ENCODE measurements at places on chromosomes 5 and 9. TPM values are rescaled to one million over a fixed set of nuclear protein-coding genes. Genes with fewer than 3 reads are reported as not detected.
A peak's percentile ranks its signal among the peaks of the same experiment; 100 is the strongest.

DNA sequence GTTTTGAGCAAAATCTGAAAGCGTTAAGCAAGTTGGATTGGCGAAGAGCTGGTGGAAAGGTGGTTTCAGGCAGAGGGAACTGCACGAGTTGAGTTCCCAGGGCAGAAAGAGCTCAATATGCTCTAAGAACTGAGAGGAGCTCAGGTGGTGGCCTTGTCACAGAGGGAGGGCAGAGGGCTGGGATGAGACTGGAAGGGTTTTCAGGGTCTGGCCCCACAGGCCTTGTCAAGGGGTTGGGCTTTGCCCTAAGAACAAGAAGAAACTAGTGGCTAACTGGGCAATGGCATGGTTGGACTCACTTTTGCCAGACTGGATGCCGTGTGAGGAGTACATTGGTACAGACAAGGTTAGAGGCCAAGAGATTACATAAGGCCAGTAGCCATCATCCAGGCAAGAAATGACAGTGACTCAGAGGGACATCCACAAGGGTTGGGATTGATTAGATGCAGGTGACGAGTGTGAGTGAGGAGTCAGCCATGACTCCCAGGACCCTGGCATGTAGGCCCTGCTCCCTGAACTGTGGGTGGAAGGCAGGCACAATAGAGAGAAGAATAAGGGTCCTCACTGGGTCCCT, 75.1 kb upstream of the SMIM23 start:
- H3K4me3 ChIP-seq, result no peak overlapping the region
- peaks cover 5% of the 10 kb centered on the region for H3K27me3 ChIP-seq
- H3K4me1 ChIP-seq, result no peaks in the 10 kb centered on the region
- H3K27ac ChIP-seq, result no peak overlapping the region

DNA sequence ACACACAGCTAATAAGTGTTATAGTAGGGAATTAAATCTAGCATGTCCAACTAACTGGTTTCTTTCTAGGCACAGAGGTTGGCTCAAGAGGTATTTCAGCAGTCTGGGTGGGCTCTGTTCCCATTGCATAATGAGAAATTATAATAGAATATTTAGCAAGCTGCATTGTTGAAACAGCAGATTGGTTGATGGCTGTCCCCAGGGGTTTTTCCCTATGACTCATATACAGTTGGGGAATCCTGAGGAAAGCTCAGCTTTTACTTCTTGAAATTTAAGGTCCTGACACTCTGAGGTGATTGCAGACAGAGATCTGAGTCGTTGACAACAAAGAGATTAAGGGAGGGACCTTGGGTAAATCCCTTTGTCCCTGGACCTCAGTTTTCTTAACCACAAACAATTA, 38.3 kb upstream of the TNFSF8 start:
- DNase-seq, result no peak
- H3K27ac ChIP-seq, result no peak overlapping the region
- H3K27me3 ChIP-seq, result no peaks in the 10 kb centered on the region
- peaks cover 33% of the 10 kb centered on the region for H3K36me3 ChIP-seq
- H3K4me3 ChIP-seq, result no peak overlapping the region

The PCDHA13 gene
- not detected for total RNA-seq

GRCh38 chr5:15463231-15463980, 36.6 kb upstream of the FBXL7 start:
- no peak overlapping the region for H3K4me3 ChIP-seq
- no peaks in the 10 kb centered on the region for H3K36me3 ChIP-seq
- no peaks in the 10 kb centered on the region for H3K27me3 ChIP-seq
- no peaks in the 10 kb centered on the region for H3K4me1 ChIP-seq
- no peak for DNase-seq

DNA sequence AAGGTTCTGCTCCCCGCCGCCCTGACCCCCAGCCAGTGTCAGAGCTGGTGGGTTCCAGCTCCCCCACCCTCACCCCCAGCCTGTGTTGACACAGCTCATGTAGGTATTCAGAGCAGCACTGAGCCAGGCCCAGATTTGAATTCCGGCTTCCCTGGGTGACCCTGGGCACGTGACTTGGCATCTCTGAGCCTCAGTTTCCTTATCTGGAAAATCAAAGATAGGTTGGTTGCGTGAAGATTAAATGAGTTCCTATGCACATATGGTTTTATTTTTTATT, 42.0 kb downstream of the HMCN2 start:
- H3K36me3 ChIP-seq, result no peaks in the 10 kb centered on the region
- no peak overlapping the region for H3K4me3 ChIP-seq
- H3K4me1 ChIP-seq, result no peaks in the 10 kb centered on the region
- DNase-seq, result no peak
- no peaks in the 10 kb centered on the region for H3K27me3 ChIP-seq
- no peak overlapping the region for H3K27ac ChIP-seq

The IL9 gene
- total RNA-seq, result not detected

GRCh38 chr9:88747768-88748167, 212.8 kb downstream of the NXNL2 start:
- no peaks in the 10 kb centered on the region for H3K27me3 ChIP-seq
- no peaks in the 10 kb centered on the region for H3K36me3 ChIP-seq
- H3K27ac ChIP-seq, result no peak overlapping the region
- no peak for DNase-seq
- no peaks in the 10 kb centered on the region for H3K4me1 ChIP-seq
- H3K4me3 ChIP-seq, result no peak overlapping the region

GRCh38 chr5:141465351-141465750, 10.4 kb upstream of the PCDHGC3 start:
- no peak for DNase-seq
- no peak overlapping the region for H3K27ac ChIP-seq
- peaks cover 4% of the 10 kb centered on the region for H3K27me3 ChIP-seq
- H3K4me1 ChIP-seq, result no peaks in the 10 kb centered on the region
- no peak overlapping the region for H3K4me3 ChIP-seq

- no peak overlapping the region for H3K4me3 ChIP-seq
- H3K4me1 ChIP-seq, result peaks cover 5% of the 10 kb centered on the region
- no peaks in the 10 kb centered on the region for H3K36me3 ChIP-seq
- no peak overlapping the region for H3K27ac ChIP-seq
Observed at GRCh38 chr5:39432696-39433530, 8.1 kb upstream of the DAB2 start.

The MYMK gene
- total RNA-seq, result not detected

GRCh38 chr5:42837601-42838000, 25.9 kb upstream of the SELENOP start:
- no peaks in the 10 kb centered on the region for H3K36me3 ChIP-seq
- DNase-seq, result no peak
- H3K27ac ChIP-seq, result no peak overlapping the region

The ZSWIM6 gene
- 6.5 TPM for total RNA-seq

GRCh38 chr9:942805-943580, 33.5 kb upstream of the DMRT3 start:
- no peak overlapping the region for H3K27ac ChIP-seq
- no peak overlapping the region for H3K4me3 ChIP-seq
- H3K36me3 ChIP-seq, result no peaks in the 10 kb centered on the region
- no peaks in the 10 kb centered on the region for H3K4me1 ChIP-seq
- H3K27me3 ChIP-seq, result peaks cover 25% of the 10 kb centered on the region
- no peak for DNase-seq

DNA sequence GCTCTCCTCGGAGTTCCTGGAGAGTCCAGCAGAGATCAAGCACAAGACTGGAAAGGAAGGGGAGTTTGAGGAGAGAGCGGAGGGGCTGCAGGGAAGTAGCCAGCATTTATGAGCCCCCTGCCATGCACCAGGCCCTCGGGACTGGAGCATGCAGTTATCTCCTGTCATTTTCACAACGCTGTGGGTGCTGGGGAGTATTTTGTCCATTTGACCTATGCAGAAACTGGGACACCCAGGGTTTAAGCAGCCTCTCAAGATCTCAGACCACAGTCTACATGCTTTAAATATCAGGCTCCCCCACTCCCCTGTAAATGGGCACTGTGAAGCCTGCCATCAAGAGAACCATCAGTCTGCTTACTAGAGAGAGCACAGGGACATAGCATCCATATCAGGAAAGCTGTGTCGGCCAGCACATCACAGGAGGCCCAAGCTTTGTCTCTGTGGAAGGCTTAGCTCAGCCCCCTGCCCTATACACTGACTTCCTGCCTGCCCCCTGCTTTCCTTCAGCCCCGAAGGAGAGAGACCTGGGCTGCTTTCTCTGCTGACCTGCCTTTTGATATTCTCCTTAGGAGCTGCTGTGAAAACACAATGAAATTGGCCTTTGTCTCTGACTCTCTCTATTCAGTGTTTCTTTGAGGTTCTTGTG, 7.3 kb downstream of the FOXI1 start:
- H3K4me1 ChIP-seq, result no peaks in the 10 kb centered on the region
- no peaks in the 10 kb centered on the region for H3K36me3 ChIP-seq
- no peak overlapping the region for H3K27ac ChIP-seq

The FOXD4 gene
- total RNA-seq, result 0.22 TPM

DNA sequence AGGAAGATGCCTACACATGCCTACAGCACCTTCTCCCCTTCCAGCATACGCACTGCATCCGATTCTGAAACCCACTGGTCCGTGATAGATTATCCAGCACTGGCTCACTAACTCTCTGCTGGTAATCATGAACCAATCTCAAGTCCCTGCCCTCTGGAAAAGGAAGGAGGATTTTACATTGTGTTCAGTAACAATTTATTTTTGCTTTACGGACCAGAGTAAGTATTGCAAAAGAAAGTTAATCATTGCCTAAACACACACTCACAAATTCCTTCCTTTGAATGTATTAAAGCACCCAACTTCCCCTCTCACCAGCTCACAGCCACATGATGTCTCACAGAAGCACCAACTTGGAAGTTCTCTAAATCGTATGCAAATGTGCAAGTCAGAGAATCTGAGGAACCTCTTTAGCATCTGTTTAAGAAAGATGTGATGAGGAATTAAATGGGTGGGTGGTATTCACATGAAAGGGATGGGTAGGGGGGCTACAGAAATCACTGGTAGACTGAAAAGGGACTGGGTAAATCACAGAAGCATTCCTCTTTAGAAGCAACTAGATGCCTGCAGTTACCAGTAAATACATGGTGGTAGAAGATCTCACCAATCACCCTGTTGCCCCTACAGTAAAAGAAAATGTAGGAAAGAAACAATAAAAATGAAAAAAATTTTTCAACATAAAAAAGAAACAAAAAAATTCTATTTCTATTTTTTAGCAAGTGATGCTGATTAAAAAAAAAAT, 8.4 kb downstream of the GNAQ start:
- peaks cover 17% of the 10 kb centered on the region for H3K4me1 ChIP-seq
- no peak for DNase-seq
- H3K27ac ChIP-seq, result no peak overlapping the region
- no peaks in the 10 kb centered on the region for H3K27me3 ChIP-seq
- H3K4me3 ChIP-seq, result peak overlapping the region; percentile 46

The KIF27 gene
- 3.6 TPM for total RNA-seq

GRCh38 chr5:120910629-120911028, 446.5 kb downstream of the PRR16 start:
- no peak overlapping the region for H3K4me3 ChIP-seq
- no peaks in the 10 kb centered on the region for H3K36me3 ChIP-seq
- no peaks in the 10 kb centered on the region for H3K4me1 ChIP-seq
- H3K27me3 ChIP-seq, result no peaks in the 10 kb centered on the region
- DNase-seq, result no peak

The SPATA31A3 gene
- total RNA-seq, result not detected

Measured in activated naive CD8-positive, alpha-beta T cell treated with anti-CD3 and anti-CD28 coated beads, Interleukin-2, amount 10 ng/mL, durations not matched to agents 7 days and 5 days (primary cell).